ENCODE measurements at places on chromosomes 4 and X.
A peak's percentile ranks its signal among the peaks of the same experiment; 100 is the strongest.

DNA sequence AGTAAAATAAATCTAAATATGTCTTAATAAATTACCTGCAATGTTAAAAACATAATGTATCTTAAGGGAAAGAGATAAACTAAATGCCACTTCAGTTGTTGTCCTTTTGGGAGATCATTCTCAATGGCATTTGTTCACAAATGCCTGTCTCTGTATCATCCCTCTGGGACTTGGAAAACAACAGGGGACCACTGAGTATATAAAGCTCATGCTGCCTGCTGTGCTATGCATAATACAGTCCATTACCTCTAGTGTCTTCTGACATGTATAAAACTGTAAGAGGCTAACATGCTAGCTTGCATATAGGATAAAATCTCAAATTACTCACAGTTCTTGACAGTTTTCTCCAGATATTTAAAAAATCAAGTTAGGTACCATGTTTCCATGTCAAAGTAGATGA, 503.9 kb downstream of the PDHA2 start:
- DNase-seq: no peak

DNA sequence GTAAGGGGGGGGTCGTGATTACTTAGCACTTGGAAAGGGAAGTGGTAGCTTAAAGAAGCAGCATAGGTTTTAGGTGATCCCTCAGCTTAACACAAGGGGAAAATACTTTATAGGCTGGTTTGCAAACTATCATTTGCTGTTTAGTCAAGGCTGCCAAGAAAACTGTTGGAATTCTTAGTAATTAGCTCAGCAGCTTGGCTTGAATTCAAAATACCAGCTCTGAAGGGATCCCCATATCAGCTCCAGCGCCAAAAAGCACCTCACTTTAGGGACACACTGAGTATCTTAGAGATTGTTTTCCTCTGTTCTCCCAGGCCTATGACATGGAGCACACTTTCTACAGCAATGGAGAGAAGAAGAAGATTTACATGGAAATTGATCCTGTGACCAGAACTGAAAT, 8.8 kb downstream of the TNMD start:
- DNase-seq: no peak

DNA sequence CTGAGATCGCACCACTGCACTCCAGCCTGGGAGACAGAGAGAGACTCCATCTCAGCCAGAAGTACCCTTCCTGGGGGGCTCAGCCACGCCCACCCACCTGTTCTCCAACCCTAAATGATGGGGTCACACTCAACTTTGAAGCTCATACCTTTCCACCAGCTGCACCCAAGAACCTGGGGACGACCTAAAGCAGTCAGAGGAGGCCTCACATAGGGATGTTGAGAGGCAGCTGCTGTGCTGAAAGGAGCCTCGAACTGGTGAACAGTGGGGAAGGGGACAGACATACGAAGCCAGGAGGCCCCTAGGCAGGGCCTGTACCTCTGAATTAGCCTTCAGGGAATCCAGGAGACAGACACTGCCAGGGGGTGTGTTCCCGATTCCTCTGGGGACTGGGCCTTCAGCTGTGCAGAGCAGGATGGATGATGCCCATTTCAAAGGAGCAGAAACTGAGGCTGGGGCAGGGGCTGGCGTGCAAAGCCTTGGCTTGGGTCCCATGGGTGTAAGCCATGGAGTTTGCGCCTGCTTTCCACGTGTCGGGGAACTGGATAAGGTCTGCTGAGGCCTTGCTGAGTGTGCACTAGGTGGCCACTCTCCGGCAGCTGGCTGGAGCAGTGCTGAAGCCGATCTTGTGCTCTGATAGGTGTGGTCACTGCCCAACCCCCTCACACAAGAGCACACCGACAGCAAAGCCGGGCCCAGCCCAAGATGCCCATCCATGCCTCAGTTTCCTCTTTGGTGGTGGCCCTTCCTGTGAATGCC, 130.8 kb downstream of the CPZ start:
- peak; percentile 67 for DNase-seq

GRCh38 chr4:24836661-24837242, 41.4 kb downstream of the SOD3 start:
- no peak for DNase-seq

DNA sequence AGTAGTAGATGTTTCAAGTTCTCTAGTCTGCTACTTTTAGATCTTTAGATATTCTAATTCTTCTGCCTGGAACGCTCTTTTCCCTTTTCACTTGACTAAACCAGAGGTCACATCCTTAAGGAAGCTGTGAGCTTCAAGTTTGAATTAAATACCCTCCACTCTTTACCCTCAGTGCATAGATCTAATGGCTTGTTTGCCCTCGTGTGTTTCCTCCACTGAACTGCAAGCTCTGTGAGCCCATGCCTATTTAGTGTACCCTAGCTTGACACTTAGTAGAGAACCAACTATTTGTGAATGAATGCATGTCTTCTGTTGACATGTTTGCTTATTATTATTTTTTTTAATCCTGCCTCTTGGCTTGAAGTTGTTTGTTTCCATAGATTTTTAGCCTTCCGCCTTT, 138.3 kb downstream of the PDE5A start:
- no peak for DNase-seq

DNA sequence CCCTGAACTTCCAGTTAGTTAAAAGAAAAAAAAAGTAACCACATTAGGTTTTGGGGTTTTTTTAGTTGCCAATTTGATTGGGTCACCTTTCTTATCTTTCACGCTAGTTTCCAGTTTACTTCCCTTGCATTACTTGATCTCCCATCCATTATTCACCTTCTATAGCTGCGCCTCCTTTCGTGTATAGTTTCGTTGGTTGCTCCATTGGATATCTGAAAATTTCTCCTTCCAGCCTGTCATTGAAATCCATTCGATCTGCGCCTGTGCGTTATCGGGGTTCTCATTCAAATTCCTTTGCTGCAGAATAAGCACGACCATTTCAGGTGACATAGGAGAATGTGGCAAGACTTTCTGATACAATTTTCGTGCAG, 764 bp downstream of the TRAPPC11 start:
- DNase-seq: no peak

- DNase-seq: no peak
Measured at GRCh38 chrX:13587786-13588477, 18.5 kb downstream of the EGFL6 start.

- no peak for DNase-seq
Measured at GRCh38 chr4:146959692-146960091, 14.0 kb upstream of the TTC29 start.

- no peak for DNase-seq
Measured at GRCh38 chr4:84677093-84677492, 94.2 kb downstream of the CDS1 start.

- no peak for DNase-seq
Measured at GRCh38 chrX:70219938-70220764, 14.3 kb upstream of the AWAT1 start.

- no peak for DNase-seq
Measured at GRCh38 chr4:16686195-16686594, 212.2 kb downstream of the LDB2 start.

Measured in coronary artery (tissue), 2 donors.